ENCODE measurements at places on chromosomes 1 and 21.

DNA sequence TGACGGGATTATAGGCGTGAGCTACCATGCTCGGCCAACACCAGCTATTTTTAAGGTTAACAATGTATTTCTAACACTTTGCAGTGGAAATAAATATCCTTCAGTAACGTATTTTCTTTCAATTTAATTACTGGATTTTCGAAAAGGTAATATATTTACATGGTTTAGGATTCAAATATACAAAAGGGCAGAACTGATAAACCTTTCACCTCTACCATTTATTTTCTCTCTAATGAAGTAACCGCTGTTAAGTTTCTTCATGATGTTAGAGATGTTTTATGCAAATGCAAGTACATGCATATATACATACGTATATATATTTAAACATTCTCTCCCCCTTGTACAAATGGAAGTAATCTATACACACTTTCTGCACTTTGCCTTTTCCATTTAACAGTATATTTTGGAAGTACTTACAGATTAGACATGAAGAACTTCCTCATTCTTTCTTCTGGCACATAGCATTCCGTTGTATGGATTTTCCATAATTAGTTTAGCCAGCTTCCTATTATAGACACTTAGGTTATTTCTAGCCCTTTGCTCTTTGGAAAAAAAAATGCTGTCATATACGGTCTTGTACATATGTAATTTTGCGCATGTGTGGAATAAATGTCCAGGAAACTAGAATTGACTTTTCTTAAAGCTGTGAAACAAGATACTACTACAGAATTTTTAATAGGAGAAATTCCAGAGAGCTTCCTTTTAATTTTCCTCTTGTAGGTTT, 14.9 kb upstream of the HJV start:
- DNase-seq, result no peak

DNA sequence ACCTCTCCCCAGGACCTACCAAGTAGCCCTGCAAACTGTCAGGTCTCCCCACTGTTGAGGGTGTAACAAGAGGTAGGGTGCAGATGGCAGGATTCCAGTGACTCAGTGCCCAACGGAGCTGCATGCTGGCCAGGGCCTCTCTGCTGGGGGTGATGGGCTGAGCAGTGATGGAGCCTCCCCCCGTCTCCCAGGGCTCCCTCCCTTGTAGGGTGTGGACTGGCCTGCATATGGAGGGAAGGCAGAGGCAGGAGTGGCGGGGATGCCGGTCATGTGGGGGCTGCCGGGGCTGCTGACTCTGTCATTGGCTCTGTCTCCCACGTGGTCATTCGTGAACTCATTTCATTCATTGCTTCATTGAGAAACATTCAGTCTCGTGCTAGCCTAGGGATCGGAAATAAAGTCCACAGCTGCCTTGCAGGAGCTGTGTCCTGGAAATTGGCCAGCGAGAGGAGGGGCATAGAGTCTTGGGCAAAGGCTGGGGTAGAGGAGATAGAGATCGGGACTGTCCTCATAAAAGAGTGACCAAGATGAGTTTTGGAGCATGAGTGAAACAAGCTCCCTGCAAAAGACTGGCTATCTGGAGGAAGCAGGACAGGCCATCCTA, 22.9 kb upstream of the DISP3 start:
- no peak for DNase-seq

DNA sequence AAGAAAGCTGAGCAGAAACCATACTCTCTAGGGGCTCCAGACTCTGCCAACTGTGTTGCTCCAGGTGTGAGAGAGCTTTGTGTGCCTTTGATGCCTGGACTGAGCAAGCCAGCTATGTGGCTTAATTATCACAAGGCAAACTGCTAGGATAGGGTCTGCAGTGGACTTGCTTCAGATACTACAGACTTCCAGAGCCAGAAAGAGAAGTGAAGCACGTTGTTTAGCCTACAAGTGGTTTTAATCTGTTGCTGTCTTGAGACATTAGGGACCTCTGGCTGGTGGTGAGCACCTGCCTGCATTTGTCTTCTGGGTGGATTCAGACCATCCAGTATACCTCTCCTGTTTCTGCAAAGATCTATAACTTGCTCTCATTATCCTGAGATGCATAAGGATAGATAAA, 353.4 kb upstream of the PLXNA2 start:
- no peak for DNase-seq

GRCh38 chr1:33292726-33293340, 28.1 kb downstream of the A3GALT2 start:
- DNase-seq, result no peak
